ENCODE measurements at places on chromosomes 16 and 17.

GRCh38 chr17:78359321-78359996 lies 418 bp downstream of the SOCS3 start:
- peak; percentile 81 for DNase-seq

DNA sequence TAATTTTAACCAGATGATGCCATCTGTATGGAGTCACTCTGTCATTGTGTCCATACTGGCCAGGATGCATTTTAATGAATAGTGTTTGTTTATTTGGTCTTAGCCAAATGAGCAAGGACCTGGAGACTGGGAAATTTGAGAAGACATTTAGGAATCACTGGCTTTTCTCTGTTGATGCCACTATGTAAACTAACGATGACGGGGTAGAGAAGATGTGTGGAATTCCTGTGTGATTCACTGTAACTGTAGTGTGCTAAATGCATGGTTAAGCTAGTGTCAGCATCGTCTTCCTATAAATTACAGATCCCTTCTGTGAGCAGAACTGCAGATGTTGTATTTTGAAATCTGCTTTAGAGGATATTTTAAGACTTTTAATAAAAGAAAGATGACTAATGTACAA lies 66.6 kb downstream of the NOS2 start:
- no peak for DNase-seq

DNA sequence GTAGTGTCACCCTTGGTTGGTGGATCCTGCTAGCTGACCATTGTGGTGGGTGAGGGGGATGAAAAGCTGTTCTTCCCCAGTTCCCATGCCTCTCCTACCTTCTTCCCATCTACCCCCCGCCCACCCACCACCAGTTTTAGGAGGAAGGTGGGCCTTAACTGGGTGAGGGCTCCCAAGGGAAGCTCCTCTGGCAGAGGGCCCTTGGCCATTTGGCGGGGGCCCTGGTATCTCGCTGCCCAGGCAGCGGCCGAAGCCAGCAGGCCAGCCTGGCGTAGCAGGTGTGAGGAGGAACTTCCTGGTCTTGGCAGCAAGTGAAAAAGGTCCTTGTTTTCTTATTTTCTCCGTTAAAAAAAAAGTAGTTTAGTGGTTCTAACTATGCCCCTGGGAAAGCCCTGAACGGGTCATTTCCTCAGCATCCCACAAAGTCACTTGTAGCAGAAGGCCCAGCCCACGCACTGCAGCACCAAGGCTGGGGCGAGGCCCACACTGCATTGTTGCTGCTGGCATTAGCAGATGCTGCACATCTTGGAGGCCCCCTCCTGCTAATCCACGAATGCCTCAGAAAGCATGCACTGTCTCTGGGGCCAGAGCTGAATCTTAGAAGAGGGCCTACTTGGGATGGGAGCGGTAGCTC lies 72.5 kb downstream of the MPRIP start:
- no peak for DNase-seq

GRCh38 chr17:40443196-40443987 lies at the start of gene IGFBP4:
IGFBP4 (plus strand) TSS chr17:40443450; CDS start chr17:40443736, 286 bp downstream.
- DNase-seq = peak; percentile 50

DNA sequence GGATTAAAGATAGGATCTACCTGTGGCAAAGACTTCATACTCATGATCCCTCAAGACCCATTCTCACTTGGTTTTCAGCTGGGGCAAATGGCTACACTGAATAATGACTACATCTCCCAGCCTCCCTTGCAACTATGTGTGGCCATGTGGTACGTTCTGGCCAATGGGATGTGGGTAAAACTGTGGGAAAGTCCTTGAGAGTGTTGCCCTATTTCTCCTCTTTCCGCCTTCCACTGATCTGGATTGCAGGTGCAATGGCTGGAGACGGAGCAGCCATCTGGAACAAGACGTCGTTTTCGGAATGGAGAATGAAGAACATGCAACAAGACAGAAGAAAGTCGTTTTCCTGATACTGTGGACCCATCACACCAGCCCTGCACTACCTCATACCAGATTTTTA lies 48.5 kb downstream of the HAPSTR1 start:
- no peak for DNase-seq

DNA sequence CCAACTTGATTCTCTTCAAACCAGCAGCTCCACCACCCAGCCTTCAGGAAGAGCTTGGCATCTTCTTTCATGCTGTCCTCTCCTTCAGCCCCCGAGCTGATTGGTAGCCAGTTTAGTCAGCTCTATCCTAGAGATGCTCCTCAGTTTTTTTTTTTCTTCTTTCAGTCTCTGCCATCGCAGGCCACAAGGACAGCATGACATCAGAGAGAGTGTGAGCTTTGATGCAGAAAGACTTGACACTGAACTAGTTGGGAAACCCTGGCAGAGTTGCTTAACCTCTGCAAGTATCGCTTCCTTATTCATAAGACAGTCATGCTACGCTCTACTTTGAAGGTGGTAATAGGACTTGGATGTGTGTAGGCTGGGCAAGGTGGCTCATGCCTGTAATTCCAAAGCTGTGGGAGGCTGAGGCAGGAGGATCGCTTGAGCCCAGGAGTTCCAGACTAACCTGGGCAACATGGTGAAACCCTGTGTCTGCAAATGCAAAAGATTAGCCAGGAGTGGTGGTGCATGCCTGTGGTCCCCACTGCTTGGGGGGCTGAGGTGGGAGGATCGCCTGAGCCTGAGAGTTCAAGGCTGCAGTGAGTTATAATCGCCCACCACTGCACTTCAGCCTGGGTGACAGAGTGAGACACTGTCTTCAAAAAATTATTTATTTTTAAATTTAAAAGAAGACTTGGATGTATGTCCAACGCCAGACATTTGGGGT lies 2.6 kb downstream of the CD300LB start:
- no peak for DNase-seq

DNA sequence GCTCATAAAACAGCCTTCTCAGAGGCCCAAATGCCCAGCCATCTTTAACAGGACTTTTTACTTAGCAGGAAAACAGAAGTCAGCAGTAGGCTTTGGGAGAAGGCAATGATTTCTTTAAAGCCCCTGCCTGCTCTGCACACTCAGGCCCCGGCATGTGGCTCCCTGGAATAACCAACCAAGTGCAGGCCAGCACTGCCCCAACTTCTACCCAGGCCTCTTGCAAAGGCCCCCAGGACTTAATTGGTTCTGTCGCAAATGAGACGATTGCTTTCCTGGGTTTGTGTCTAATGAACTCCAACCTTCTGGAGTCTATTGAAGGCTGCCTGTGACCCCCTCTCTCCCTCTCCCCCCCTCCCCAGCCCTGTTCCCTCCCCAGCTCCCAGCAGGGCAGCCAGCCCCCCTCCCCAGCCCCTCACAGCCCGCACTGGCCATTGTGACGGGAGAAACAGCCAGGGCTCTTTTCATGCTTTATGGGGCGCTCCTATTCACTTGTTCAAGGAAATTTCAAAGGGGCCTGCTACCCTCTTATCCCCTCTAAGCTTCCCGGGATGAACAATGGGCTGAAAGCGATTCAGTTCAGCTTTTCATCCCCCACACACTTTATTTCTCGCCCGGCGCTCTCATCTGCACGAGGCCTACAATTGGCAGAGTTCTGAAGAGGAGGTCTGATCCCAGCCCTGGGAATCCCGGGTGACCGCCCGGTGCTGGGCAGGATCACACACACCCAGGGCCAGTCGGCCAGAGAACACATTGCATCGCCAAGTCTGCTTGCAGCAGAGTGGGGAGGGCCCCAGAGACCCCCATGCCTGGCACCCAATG lies 15.5 kb downstream of the AXIN2 start:
- no peak for DNase-seq

DNA sequence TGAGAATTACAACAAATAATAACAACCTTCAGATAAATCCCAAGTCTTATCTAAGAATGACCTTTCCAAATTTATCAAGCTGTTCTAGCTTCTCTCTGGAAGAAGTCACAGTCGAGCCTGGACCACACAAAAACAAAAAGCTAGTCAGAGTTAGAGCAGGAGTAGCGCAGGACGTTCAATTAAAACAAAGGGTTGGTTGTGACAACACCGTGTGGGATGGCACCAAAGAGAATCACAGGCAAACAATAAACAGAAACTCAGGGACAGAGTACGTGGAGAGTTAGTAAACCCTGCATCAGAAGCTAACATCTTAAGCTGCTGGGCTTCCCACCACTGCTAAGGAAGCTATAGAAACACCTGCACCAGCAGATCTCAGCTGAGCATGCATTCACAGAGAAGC lies 23.8 kb downstream of the ARHGAP17 start:
- no peak for DNase-seq

- DNase-seq = no peak
Measured at GRCh38 chr16:77917971-77918370, 104.4 kb upstream of the CLEC3A start.

GRCh38 chr17:2888326-2888725 lies 92.1 kb downstream of the RAP1GAP2 start:
- DNase-seq = no peak

- DNase-seq = no peak
Measured at GRCh38 chr16:6122401-6122800, 1024.8 kb upstream of the EEF2KMT start.

GRCh38 chr17:17183744-17184143 lies 22.4 kb downstream of the PLD6 start:
- no peak for DNase-seq

DNA sequence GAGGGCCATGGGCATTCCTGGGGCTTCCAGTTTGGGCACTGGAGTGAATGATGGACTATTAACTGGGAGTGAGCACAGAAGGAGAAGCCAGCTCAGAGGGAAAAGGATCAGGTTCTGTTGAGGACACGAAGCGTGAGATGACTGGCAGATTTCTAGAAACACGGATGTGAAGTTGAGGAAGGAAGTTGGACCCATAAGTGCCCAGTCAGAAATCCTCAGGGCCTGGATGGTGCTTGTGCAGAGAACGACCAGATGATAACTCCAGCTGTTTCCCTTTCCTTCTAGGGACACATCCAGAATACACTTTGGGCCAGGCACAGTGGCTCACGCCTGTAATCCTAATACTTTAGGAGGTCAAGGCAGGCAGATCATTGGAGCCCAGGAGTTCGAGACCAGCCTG lies 23.3 kb upstream of the ANKRD40CL start:
- no peak for DNase-seq

- DNase-seq = peak; percentile 44
Measured at GRCh38 chr16:68668266-68668665, 23.2 kb downstream of the CDH3 start.

DNA sequence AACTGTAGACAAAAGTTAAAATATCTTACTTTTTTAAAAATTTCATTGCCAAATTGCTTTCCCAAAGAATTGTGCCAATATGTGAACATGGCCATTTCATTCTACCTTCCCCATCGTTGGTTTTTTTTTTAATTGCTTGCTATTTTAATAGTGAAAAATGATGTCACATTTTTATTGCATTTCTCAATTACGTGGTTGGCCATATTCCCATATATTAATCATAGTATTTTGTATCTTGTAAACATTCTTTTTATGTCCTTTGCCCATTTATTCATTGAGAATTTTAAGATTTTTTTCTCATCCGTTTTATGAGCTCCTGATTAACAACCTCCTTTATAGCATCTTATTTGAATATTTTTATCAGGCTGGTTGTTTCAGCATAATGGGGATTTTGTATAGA lies 7.2 kb downstream of the OMG start:
- no peak for DNase-seq

DNA sequence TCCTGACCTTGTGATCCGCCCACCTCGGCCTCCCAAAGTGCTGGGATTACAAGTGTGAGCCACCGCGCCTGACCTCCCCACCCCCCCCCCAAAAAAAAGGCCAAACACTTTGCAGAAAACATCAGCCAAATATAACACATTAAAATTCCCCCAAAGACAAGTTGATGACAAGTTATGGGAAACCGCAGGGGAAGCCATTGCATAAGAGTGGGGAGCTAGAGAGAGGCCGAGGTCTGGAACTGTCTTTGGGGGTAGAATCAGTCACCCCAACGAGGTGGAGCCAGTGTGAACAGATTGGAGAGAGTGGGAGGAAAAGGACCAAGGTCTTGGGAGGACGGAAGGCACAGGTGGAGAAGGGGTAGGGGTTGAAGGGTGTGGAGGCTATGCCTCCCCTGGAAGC lies 2.8 kb downstream of the DRC3 start:
- no peak for DNase-seq

DNA sequence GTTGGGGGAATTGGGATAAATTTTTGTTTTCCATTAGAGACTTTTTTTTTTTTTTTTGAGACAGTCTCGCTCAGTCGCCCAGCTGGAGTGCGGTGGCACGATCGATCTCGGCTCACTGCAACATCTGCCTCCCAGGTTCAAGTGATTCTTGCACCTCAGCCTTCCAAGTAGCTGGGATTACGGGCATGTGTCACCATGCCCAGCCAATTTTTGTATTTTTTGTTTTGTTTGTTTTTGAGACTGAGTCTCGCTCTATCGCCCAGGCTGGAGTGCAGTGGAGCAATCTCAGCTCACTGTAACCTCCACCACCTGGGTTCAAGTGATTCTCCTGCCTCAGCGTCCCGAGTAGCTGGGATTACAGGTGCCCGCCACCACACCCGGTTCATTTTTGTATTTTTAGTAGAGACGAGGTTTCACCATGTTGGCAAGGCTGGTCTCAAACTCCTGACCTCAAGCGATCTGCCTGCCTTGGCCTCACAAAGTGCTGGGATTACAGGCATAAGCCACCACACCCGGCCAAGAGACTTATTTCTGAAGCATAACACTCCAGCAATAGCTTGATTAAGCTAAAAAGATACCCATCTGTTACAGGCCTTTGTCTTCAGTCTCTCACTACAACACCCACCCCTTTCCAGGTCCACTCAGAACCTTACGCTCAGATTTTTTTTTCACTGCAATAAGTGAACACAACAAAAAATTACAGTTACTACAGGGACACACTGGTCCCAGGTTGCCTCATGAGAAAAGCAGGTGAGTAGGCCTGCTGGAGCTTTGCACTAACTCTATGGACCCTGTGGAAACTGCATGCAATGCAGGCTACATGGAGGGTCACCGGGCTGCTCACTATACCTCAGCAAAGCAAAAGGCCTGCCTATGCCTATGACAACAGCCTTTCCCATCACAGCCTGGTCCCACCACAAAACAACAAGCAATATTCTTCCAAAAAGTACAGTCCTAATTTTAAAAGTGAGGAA lies 34.6 kb downstream of the KANSL1 start:
- DNase-seq = no peak

DNA sequence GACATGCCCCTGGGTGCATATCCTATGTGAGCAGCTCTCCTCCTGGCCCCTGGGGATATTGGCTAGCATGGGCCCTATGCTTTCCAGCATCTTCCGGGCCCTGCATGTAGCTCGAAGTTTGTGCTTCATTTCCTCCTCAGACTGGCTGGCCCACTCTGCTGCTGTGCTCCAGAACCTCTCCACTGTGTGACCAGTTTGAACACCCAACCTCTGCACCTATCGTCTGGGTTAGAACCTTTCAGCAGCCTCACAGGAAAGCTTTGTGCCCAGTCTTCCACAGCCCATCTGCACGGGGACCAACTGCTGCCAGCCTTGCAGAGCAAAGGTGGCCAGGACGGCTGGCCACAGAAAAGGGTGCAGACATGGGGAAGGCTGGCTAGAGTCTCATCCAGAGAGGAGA lies 10.2 kb upstream of the CLEC18B start:
- DNase-seq = no peak

GRCh38 chr17:31900877-31901276 lies 631 bp downstream of the UTP6 start:
- no peak for DNase-seq

GRCh38 chr17:77755410-77755963 lies 203.0 kb upstream of the TNRC6C start:
- DNase-seq = no peak
